ENCODE measurements at places on chromosomes 3 and 15. TPM values are rescaled to one million over a fixed set of nuclear protein-coding genes. Genes with fewer than 3 reads are reported as not detected.

The FBLN2 gene
- total RNA-seq = 25.2 TPM

The CPNE4 gene
- 1.6 TPM for total RNA-seq

The AP3B2 gene
- total RNA-seq = 0.26 TPM

The DUOXA2 gene
- total RNA-seq = not detected

The MYZAP gene
- total RNA-seq = 0.72 TPM

The TMIE gene
- total RNA-seq = not detected

The ETFA gene
- 72.5 TPM for total RNA-seq

The DLL4 gene
- 3.1 TPM for total RNA-seq

The PEX11A gene
- total RNA-seq = 2.1 TPM

The IP6K1 gene
- total RNA-seq = 51.2 TPM

The EFHB gene
- 1.4 TPM for total RNA-seq

The CRYGS gene
- 1.0 TPM for total RNA-seq

The PRR20G gene
- not detected for total RNA-seq

The IL17RE gene
- 0.88 TPM for total RNA-seq

The CPNE9 gene
- not detected for total RNA-seq
